Activated CD4-positive, alpha-beta memory T cell treated with anti-CD3 and anti-CD28 coated beads for 36 hours (primary cell): ENCODE measurements at places on chromosomes 13 and 19. TPM values are rescaled to one million over a fixed set of nuclear protein-coding genes. Genes with fewer than 3 reads are reported as not detected.

DNA sequence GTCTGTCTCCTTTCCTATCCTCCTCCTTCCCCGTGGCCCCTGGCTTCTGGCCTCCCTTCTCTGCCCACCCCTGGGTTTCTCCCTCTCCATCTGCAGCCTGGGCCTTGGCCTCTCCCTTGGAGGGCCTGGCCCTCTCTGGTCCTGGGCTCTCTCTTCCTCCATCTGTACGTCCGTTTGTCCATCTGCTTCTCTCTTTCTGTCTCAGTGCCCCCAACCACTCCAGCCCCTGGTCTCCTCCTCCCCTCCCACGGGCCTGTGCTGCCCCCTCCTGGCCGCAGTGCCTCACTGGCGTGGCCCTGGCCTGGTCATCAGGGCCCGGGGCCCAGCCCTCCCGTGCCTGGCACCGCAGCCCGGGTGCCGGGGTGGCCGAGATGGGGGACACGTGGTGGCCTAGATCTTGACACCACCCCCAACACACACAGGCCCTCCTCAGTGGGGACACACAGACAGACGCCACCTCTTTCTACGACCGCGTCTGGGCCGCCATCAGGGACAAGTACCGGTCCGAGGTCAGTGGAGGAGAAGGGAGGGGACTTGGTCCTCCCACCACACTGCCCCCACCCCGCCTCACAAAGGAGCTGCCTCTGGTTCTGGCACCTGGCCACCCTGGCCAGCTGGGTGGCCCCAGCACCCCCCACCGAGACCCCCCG is 11.3 kb downstream of the PRKCSH start:
- peak; percentile 51 for DNase-seq

- no peak for DNase-seq
Measured at GRCh38 chr19:3949997-3950859, 17.4 kb downstream of the NMRK2 start.

- DNase-seq = no peak
Measured at GRCh38 chr13:46908501-46908900, 11.6 kb upstream of the HTR2A start.

GRCh38 chr19:7006135-7006704 is 15.0 kb downstream of the MBD3L2B start:
- no peak for DNase-seq

DNA sequence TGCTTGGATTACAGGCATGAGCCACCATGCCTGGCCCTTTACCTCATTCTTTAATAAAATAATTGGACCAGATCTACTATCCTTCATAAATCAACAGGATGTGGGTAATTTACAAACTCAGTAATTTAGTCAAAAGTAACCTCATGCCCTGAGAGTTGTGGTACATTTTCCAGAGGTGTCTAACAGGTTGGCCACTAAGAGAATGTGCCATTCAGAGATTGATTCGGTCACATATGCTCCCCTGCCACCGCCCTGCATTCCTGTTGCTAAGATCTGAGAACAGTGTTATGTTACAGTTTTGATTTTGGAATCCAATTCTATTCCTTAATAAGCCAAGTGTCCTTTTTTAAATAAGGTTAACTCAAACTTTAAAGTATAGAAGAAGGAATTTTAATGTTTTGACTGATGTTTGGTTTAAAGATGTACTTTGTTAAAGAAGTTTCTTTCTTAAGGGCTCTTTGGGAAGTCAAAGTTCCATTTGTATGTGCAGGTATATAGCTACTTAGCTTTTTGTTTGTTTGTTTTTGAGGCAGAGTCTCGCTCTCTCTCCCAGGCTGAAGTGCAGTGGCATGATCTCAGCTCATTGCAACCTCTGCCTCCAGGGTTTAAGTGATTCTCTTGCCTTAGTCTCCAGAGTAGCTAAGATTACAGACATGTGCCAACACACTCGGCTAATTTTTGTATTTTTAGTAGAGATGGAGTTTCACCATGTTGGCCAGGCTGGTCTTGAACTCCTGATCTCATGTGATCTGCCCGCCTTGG is 29.2 kb downstream of the PHF11 start:
- no peak for DNase-seq

DNA sequence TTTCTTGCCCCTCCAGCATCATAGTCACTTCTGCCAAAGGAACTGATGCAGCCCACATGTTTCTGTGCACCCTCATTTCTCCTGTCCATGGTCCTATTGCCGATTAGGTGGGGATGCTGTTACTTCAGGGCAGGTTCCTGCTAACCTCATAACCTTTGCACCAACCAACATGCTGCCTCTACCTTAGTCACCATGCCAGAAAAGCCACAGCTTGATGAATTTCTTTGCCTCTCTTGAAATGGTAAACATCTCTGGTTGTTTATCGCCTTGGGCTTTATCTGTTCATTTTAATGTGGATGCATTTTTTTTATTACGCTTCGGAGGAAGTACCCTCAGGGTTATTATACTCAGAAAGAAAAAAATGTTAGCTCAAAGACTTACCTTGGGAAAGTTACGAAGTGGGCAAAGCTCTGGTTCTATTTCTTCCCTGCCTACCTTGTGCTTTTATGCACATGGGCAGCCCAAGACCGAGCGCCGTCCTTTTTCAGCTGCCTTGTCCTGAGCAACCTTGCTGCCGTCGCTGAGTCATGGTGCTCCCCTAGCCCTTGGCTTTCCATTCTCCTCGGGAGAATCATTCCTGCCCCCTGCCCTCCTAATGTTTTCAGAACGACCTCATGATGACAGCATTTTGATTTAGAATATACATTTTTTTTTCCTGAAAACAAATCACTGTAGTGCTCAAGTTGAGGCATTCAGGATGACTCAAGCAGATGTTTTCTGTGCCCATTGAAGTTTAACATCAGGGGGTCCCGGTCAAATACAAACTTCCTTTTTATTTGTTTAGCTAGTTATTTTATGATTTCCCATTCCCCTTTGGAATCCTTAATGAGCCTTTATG is 280.0 kb downstream of the SHISA2 start:
- no peak for DNase-seq

DNA sequence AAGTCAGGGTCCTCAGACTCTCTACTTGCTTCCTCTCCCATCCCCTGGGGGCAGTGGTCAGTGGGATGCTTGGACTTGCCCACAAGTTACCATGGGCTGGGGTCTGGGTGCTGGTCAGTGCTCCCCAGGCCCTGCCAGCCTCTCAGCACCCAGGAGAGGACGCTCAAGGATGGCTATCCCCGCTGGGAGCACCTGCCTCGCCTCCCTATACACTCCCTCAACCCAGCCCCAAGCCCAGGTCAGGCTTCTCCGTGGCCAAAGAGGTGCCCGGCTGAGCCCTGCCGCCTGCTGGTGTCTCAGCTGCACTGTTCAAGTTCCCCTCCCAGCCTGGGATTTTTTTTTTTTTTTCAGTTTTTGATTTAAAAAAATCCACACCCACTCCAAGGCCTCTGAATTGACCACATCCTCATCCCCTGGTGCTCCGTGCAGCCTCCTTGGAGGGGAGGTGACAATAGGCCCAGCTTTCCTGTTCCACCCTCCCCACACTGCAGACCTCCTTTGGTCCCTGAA is 10.8 kb downstream of the F2RL3 start:
- peak; percentile 62 for DNase-seq

DNA sequence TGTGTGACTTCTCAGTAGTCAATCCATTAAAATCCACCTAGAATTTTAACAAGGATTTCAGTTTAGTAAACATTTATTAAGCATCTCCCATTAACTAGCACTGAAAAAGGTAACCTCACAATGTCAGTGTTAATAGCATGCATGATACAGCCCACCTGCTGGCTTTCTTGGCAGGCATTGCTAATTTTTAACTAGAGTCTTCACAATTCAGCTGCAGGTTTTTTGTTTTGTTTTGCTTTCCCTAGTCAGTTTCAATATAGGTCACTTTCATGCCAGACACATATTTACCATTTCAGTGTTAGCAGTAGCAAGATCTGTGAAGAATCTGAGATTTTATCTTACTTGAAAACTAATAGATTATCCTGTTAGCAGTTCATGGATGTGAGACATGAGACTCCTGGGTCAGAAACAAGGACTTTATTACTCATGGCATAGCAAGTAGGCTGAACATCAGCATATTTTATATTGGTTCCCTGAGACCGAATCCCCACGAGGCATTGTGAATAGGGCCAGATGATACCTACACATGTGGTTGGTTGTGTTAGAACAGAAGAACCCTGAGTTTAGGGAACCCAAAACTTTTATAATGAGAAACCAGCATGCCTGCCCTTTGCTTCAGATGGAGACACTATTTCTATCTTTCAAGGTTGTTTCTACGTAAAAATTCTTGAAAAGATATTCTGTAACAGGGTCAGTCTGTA is 198.0 kb upstream of the HTR2A start:
- DNase-seq = no peak

DNA sequence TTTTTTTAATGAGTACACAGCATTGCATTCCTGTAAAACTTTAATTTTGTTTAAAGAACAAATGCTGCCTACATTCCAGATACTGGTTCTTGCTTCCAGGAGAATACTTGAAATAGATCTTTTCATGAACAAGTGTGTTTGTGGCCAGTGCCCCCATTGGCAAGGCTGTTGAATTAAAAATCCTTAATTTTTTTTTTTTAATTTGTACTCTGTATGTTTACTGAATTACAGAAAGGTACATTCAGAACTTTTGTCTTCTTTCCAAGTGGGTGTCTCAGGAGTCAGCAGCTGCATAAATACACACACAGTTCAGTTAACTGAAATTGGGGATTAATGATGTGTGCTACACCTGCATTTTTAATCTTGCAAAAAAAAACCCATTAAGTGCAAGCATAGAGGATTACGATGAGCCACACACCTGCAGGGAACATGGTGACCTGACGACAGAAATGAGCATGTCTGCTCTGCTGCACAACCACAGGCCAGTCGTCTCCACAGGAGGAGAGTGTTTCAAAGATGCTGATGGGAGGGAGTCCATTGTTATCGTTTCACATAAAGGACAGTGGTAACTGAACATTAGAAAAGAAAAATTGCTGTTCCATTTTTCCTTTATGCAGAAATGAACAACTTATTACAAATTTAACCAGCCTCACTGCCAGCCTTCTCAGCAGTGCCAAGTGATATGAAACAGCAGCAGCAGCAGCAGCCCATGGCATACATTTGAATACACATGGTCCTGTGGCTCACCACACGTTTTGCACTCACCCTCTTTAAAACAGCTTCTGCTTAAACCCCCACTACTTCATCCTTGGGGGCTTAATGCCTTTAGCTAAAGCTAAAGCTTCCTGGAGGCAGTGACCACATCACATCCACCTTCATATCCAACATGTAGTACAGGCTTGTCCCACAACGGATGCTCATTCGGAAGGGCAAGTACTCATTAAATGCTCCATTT is 72.3 kb upstream of the RFC3 start:
- no peak for DNase-seq

GRCh38 chr13:78160793-78161192 is 242.2 kb upstream of the EDNRB start:
- DNase-seq = no peak

GRCh38 chr19:13079542-13079986 is 23.1 kb downstream of the LYL1 start:
- DNase-seq = no peak

DNA sequence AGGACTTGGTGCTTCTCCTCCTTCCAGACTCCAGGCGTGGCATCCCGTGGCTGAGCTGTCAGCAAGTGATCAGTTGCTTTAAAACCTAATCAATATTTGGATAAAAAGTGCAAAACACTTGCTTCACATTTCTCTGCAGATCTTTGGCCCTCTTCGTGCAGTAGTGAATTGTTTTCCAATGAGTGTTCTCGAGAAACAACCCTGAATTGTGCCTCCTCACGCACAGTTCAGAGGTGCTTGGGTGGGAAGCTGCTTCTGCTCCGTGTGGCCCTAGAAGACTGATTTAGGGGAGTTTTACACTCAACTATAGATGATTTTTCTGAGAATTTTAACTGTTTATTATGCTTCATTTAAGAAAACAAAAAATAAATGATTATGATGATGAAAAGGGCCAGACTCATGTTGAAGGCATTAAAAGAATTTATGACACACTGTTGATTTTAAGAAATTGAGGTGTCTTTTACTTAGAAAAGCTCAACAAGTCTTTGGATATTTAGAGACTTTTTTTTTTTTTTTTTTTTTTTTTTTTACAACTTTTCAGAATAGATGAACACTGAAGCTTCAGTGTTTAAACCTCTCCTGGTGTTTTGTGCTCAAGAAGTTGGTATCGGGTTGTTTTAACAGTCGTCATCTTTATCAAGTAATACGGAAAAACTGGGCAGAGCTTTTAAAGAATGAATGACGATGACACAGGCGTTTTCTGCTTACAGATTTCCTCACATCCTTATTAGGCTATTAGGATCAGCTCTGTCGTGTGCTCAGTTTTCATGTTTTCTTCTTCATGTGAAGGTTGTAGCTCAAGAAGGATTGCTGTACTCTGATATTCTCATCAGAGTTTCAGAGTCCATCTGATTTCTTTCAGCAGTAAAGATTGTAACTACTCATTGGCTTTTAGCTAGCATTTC is 39.5 kb upstream of the TEX29 start:
- DNase-seq = no peak

GRCh38 chr13:52162279-52163101 is 3.1 kb upstream of the NEK3 start:
- DNase-seq = no peak

DNA sequence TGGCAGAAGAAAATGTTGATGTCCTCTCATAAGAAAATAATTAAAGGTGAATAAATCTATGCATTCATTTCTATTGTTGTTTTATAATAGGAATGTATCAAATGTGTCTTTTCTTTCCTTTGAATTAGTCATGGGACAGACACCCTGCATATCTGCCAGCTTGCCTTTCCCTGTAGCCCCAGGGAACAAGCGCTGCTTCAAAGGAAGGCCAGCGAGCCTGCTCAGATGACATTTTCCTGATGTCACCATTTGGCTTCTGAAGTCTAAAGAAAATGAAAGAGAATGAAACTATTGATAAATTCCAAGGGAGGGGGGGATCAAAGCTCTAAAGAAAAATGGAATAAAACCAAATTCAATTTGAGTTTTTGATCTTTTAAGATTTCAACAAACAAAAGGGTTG is 574.8 kb downstream of the IRS2 start:
- no peak for DNase-seq

DNA sequence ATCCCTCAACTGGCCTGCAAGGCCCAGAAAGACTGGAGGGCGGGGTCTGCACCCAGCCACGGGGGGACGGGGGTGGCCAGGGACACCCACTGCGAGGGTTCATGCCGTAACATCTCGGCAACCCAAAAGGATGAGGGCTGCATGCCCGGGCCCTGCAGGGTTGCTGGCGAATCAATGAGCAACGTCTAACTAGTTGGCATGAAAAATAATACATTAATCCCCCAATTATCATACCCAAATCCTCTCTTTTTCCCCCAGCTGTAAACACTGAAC is 232.2 kb downstream of the TUBA3C start:
- DNase-seq = no peak

The FLT3LG gene
- 51.0 TPM for total RNA-seq

The ATP7B gene
- total RNA-seq = 1.5 TPM
